ENCODE measurements at places on chromosomes 13 and 19. TPM values are rescaled to one million over a fixed set of nuclear protein-coding genes. Genes with fewer than 3 reads are reported as not detected.

Gene FUT1
- total RNA-seq, result 1.1 TPM

Gene IZUMO2
- not detected for total RNA-seq

Gene FGF21
- total RNA-seq, result not detected

Gene RSPH6A
- total RNA-seq, result 0.12 TPM

Gene DAND5
- not detected for total RNA-seq

Gene KBTBD7
- 3.6 TPM for total RNA-seq

Gene CYP2A7
- total RNA-seq, result not detected

Gene ZNF177
- 2.9 TPM for total RNA-seq

Gene MYH14
- total RNA-seq, result not detected

Gene ZNF44
- 11.7 TPM for total RNA-seq

Gene CYP2F1
- total RNA-seq, result not detected

Gene GIPR
- total RNA-seq, result not detected

Gene GPR42
- total RNA-seq, result not detected

Gene PTH2
- total RNA-seq, result not detected

Gene FXYD1
- total RNA-seq, result 0.33 TPM

Gene HCST
- 0.22 TPM for total RNA-seq

Gene GJB6
- total RNA-seq, result not detected

Gene SERP2
- 6.9 TPM for total RNA-seq

Gene FBN3
- not detected for total RNA-seq

Data from uterine smooth muscle cell (primary cell).